Esophagus squamous epithelium (tissue), 5 donors: ENCODE measurements at places on chromosomes 7 and 10.

GRCh38 chr7:117157241-117158209 is 165.3 kb downstream of the WNT2 start:
- no peak for DNase-seq

DNA sequence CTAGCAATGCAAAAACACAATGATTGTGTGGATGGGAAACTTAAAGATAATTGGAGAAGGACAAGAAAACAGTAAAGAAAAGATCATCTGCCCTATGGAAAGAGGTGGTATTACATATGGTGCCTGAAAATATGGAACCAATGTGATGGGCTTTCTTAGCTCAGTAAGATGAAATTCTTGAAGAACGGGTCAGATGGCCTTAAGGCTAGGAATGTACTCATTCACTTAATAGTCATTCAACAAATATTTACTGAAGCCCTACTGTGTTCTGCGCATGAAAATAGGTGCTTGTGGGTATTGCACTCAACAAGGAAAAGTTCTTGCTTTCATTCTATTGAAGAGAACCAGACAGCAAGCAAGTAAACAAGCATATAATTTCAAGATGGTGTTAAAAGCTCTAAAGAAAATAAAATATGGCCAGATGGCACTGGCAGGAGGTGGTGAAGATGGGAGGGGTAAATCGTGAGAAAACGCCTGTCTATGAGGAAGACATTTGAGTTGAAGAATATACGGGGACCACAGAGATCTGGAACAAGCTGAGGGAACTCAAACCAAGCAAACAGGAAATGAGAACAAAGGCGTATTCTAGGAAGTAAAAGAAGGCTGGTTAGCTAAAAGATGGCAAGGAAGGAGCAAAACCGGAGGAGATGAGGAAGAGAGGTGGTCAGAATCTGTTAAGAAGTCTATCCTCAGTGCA is 179.7 kb downstream of the ANK3 start:
- DNase-seq, result no peak

GRCh38 chr7:91835091-91835825 is 45.2 kb downstream of the MTERF1 start:
- DNase-seq, result no peak

DNA sequence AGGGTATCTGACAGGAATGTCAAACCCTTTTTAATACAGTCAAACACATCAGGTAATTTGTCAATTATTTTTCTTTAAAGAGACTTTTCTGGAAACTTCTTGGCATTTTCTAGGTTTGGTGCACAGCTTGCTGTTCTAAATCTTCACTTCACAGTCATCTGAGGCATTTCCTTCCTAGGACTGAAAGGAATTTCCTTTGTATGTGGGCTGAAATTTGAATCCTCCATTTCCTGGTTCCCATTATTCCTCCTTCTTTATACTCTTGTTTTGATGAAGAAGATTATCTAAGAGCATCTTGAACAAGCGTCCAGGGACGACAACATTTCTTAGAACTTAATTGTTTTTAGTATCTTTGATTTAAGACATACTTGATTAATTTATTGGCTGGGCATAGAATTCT is 24.9 kb downstream of the CALD1 start:
- no peak for DNase-seq

DNA sequence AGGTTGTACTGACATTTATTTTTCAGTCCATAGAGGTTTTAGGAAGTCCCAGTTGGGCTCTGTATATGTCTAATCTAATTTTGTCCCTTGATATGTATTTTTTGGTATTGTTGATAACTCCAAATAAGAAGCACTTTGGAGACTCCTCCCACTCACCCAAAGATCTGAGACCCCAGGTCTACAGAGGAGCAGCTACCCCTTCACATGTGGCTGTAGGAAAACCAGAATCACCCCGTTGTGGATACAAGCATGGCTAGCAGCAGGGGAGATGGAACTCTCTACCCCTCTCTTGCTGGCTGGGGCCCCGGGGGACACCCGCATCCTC is 9.4 kb downstream of the HHEX start:
- no peak for DNase-seq

DNA sequence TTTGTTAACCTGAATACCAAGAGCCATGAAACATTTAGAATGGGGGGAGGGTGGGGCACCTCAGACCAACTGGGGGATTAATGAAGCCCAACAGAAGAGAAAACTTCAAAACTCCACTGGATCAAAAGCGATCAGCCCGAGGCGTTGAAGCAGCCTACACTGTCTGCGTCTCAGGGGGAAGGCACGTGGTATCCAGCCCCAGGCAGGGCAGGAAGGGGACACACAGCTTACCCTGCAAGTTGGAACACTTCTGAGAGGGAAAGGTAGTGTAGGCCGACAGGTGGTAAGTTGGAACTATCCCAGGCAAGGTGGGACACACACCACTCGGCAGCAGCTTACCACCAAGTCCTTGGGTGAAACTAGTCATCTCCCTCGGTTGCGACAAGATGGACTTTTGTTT is 102.9 kb downstream of the TAX1BP1 start:
- DNase-seq, result no peak

DNA sequence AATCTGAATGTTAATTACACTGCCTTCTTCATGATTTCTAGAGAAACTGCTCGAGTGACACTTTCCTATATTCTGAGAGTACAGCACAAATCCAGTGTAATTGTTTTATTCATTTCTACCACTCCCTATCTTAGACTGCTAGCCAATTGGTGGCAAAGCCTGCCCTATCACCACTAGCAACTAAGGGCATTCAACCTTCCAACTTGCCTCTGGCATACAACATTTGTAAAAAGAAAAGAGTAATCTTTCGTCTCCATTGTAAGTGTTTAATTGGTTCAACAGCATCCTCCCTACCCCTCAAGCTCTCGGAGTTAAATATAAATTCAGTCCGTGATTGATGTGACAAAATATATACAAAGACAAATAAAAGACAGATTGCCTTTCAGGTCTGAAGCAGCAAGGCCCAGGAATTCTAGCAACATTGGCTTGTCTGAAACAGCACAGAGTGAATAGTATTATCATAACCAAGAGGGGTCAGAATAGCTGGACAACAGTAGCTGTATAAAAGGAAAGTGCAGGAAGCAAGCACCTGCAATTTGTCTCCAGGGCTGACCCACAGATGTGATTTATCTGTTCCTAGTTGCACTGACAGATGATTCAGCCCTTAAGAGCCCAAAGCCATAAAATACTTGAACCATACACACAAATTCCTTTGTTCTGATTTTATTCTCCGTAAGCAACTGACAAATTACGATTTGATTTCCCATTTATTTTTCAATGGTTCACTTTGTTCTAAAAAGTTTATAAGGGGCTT is 47.6 kb upstream of the ANKRD1 start:
- no peak for DNase-seq

DNA sequence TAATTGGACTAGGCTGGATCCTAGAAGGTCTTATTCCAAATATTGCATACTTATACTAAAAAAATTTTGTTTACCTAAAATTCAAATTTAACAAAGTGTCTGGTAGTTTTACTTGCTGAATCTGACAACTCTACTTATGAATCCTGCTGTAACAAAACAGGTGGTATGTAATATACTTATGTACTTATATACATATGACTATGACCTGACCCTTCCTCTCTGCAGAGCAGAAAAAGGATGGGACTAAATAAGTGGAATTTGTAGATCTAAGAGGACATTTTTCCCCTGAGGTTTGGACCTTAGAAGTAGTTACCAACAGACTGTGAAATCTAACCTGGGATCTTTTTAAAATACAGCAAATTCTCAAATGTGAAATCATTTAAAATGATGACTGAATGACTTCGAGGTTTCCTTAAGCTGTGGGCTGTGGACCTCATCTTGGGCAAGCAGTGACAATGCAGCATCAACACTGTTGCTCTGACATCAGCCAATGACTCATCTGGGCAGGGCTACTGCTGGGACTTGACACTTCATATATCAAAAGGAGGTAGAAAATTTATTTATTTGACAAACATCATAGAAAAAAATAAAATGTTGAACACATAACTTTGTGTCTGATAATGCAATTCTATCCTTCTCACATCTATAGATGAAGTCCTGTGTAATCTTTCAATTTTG is 73.6 kb downstream of the RELN start:
- no peak for DNase-seq
